ENCODE measurements at places on chromosomes 11 and 22.
A peak's percentile ranks its signal among the peaks of the same experiment; 100 is the strongest.

GRCh38 chr11:84022201-84022600 lies 736.0 kb upstream of the CCDC90B start:
- DNase-seq: no peak

DNA sequence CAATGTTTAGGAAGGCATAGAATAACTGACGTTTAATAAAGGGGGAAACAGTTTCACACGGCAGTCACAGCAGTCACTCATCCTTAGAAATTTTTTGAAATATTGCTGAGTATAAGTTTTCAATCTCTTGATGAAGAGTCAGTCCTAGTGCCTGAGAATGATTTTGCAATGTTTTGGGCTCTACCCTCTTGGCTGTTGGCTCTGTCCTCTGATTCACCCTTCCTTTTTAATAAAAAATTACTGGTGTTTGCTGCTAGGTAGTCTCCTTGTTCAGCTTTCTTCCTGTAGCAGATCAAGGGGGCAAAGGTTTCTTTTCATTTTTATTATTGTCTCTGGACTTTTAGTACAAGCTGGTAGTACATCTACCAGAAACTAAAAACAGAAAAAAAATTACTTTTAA lies 194.3 kb upstream of the ANO3 start:
- no peak for DNase-seq

GRCh38 chr22:41915035-41915785 lies at the start of gene SHISA8:
SHISA8 (minus strand) TSS chr22:41915074; CDS start chr22:41914667, 407 bp downstream.
- DNase-seq: peak; percentile 20

DNA sequence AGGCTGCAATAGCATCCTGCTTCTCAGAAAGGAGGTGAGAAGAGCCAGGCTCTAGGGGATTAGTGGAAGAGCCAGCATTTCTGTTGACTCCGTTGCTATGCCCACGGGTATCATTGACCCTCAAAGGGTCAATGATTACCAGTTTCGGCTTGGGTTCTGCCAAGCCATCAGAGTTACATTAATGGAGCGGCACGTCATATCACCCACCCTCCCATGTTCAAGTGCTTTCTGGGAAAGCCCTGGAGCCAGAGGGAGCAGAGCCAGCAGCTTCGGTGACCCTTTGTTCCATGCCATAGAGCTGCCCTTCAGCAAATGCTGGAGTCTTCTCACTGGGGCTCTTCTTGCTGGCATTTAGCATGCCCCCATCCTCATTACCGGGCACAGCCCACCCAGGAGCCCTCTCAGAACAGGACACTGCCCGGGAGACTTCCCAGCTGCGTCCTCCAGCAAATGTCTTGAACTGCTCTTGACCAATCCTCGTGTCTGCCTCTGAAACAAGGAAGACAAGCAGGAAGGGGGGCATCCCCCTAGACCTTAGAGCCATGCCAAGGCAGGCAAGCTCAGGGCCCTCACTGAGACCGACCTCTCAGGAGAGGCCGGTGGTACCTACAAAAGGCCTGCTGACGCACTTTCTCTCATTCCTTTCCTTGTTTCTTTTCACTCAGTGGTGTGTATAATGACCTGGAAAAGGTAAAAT lies 14.6 kb downstream of the KCNJ1 start:
- DNase-seq: no peak

GRCh38 chr11:30015725-30016412 lies 961 bp downstream of the KCNA4 start:
- DNase-seq: no peak

- DNase-seq: peak; percentile 53
Observed at GRCh38 chr11:36399236-36399635, 103.1 kb downstream of the PRR5L start.

GRCh38 chr11:95496901-95497300 lies 265.9 kb upstream of the SESN3 start:
- DNase-seq: no peak

- no peak for DNase-seq
Observed at GRCh38 chr11:134060316-134060715, 8.6 kb upstream of the JAM3 start.

GRCh38 chr11:100687054-100687629 lies at the start of gene ARHGAP42:
ARHGAP42 (plus strand) TSS chr11:100687288; CDS start chr11:100687679, 391 bp downstream.
- peak; percentile 30 for DNase-seq

DNA sequence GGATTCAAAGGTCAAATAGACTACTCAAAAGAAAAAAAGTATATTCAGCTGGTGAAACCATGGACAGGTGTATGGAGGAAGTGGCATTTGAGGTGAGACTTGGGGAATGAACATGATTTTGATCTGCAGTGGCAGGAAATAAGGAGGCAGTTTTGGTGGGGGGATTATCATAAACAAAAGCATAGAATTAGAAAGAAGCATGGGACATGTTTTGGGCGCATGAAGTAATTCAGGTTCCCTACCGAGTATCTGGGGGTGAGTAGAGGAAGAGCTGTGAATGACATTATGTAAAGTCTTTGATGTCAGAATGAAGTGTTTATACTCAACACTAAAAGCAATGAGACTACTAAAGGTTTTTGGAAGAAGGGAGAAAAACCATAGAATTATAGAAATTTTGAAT lies 3.1 kb downstream of the CLMP start:
- DNase-seq: no peak

DNA sequence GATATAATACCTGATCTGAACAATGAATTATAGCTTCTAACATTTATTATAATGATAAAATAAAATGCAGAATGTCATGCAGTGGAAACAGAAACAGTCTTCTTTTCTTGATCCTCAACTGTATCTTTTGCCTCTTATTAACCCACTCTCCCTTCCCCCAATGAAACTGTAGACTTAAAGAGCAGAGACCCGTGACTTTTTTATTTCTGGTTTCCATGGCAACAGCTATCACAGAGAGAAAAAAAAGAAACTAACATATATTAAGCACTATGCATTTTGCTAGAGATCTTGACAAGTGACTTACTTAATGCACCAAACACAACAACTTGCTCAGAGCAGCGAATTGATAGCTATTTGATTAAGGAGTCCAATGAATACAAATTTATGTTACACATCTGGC lies 69.3 kb downstream of the RAB38 start:
- no peak for DNase-seq

GRCh38 chr22:49500942-49501395 lies 326.7 kb downstream of the BRD1 start:
- DNase-seq: no peak

DNA sequence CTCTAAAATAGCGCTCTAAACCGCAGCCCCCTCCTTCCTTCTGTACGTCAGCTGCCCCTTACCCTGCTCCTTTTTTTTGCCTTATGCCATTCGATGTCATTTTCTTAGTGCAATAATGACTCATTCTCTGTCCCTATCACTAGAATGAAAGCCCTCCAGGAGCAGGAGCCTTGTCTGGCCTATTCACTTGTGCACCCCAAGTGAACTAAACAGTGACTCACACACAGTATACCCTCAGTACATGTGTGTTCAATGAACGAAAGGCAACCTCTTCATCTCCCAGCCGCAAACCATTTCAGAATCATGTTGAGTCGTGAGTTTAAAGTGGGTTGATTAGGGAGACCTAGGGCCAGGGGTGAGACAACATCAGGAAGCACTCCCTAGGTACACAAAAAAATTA lies 50.7 kb upstream of the SPATA19 start:
- DNase-seq: no peak

DNA sequence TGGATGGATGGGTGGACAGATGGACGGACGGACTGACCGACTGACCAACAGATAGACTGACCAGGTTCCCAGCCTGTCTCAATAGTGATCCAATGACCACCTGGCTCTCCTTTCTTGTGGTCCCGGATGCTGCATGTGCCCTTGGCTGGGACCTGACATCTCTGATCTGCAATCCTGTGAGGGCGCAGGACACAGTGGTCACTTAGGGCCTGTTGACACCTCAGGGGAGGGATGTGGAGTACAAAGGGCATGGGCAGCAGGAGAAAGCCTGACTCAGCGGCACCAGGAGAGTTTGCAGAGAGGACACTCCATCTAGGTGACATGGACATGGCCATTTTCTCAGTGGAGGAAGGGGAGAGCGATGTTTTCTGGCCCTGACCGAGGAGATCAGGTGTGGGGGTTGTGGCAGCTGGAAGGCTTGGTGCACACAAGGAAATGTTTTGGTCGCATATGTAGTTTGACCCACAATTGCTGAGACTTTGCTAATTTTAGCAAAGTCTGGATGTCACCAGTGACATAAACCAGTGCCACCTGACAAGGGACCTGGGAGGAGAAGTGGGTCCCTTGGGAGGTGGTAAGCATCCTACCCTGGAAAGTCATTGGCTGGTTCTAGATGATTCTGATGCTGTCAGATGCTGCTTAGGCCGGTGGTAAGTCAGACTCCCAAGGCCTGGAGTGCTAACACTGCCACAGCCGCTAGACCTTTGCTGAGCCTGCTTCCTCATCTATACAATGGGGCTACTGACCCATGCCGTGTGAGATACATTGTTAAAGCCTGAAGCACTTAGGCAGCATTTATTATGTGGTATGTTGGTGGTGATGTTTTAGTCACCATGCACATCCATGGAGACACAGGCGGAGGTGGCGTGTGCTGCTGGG lies 50.7 kb downstream of the CD82 start:
- no peak for DNase-seq

- DNase-seq: no peak
Observed at GRCh38 chr11:2293984-2294925, 7.5 kb downstream of the C11orf21 start.

GRCh38 chr11:62694455-62695167 lies 5.3 kb upstream of the LRRN4CL start:
- DNase-seq: peak; percentile 77

DNA sequence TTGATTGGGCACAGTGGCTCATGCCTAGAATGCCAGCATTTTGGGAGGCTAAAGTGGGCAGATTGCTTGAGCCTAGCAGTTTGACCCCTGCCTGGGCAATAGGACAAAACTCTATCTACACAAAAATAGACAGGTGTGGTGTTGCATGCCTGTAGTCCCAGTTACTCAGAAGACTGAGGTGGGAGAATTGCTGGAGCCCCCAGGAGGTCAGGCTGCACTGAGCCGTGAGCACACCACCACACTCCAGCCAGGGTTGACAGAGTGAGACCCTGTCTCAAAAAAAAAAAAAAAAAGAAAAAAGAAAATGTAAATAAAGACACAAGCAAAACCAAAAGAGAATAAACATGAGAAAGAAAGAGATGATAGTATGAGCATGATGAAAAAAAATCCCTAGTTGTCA lies 802.4 kb upstream of the ANO3 start:
- no peak for DNase-seq

GRCh38 chr11:31967404-31968130 lies 123.3 kb upstream of the RCN1 start:
- DNase-seq: no peak

- no peak for DNase-seq
Observed at GRCh38 chr11:44777209-44778194, 50.7 kb downstream of the TSPAN18 start.

GRCh38 chr11:79244241-79244772 lies 196.5 kb downstream of the TENM4 start:
- DNase-seq: no peak

DNA sequence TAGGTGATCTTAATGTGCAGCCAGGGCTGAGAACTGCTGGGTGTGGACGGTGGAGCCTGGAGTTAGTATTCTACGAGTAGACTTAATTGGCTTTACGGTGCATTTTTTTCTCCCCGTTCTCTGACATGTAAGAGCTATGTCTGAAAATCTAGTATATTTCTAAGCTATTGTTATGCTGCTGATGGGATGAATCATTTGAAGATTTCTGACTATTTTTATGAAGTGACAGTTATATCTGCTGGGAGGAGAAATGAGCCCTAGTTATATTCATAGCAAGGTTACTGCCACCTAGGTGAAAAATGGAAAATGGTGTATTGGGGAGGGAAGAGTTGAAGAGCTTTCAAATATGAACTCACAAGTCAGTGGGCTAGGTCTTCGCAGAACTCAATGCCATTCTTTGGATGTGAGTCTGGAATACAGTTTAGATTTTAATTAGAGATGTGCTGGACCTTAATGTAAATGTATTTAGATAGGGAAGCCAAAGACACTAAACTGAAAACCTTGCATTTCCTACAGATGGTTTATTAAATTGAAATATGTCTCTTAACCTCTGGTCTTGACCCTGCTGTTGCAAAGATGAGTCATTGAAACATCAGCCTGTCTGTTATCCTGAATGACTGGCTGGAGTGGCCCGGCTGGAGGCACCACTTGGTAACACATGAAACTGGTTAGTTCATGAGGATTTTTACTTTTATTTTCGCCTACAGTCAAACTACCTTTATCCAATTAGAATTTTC lies 293.7 kb downstream of the DDX10 start:
- DNase-seq: no peak

- DNase-seq: no peak
Observed at GRCh38 chr22:41410311-41410751, 28.6 kb downstream of the TEF start.

DNA sequence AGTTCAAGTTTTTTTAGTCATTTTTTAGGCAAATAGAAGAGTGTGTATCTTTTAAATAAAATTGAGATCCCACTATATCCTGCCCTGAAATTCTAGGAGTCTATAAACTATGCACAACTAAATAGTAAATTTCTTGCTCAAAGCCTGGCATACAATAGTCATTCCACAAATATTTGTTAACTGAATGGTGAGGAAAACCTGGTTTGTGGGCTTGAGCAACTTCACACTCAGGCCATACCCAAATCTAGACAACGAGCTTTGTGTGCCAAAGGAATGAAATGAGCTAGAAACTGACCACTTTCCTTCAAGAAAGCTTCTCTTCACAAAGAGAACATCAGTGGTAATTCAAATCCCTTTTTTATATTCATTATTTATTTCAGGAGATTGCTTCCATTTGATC lies 39.6 kb upstream of the AMOTL1 start:
- no peak for DNase-seq

GRCh38 chr11:113096648-113097047 lies 135.4 kb downstream of the NCAM1 start:
- DNase-seq: no peak

DNA sequence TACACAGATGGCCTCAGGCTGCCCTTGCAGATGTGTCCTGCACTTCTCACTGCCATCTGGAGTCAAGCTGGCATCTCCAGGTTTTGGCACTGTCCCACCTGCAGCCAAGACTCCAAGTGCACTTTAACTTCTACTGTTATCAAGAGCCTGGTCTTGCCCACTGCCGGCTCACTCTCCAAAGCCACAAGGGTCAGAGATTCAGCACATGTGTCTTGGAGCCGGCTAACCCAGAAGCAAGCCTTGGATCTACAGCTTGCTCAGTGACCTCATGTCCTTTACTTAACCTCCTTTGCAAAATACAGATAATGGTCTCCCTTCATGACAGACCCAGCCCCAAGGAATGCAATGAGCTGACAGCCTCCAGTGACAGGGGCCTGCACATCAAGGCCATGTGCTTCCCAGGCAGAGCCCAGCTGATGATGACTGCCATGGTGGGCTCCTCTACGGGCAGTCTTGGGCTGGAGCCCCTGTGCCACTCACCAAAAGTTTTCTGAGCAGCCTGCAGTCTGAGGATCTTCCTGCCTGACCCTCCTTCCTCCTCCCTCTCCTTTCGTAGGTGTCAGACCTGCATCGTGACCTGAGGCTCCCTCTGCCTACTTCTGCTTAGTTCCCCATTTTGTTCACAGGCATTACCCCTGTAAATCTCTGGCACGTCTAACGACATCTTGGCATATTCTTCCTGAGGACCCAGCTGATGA lies 9.0 kb downstream of the TP53AIP1 start:
- no peak for DNase-seq

DNA sequence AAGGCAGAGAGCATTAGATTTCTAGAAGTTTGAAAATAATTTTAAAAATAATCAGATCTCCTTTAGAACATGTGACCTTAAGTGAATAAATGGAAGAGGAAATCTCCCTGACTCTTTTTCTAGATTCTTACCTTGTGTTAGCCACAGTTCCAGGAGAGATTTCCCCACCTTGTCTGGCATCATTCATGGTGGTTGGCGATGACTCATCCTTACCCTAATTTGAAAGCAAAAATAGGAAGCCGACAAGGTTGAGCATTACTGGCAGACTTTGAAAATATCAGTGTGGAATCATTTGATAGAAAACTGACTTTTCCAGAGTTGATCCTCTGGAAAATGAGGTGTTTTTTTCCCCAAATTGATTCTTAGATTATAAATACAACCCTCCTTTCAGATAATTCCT lies 48.1 kb downstream of the CNTN5 start:
- DNase-seq: no peak

Data from HL-60 (cell line).